IPS DF 19.7 (cell line): ENCODE measurements at places on chromosomes 3 and 15.

DNA sequence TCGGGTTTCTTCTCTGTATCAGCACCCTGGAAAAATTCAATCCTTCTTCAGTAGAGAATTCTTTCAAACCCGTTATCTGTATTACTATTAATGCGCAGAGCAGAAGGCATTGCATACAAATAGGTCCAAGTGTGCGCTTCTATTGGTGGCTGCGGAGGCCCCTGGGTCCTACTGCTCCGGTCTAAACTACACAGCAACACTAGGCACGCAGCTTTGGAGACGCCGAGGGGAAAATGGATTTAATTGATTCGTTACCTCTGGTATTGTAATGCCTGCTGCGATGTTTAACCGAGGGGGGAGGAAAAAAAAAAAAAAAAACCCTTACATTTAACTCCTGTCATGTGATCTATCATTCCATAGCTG lies at the start of gene ROBO1:
Gene ROBO1 (minus strand): TSS at position 94 of the 363 bp plus-strand sequence.
- no peak for DNase-seq

- no peak for DNase-seq
Measured at GRCh38 chr3:49805897-49806701, 3.0 kb downstream of the INKA1 start.

DNA sequence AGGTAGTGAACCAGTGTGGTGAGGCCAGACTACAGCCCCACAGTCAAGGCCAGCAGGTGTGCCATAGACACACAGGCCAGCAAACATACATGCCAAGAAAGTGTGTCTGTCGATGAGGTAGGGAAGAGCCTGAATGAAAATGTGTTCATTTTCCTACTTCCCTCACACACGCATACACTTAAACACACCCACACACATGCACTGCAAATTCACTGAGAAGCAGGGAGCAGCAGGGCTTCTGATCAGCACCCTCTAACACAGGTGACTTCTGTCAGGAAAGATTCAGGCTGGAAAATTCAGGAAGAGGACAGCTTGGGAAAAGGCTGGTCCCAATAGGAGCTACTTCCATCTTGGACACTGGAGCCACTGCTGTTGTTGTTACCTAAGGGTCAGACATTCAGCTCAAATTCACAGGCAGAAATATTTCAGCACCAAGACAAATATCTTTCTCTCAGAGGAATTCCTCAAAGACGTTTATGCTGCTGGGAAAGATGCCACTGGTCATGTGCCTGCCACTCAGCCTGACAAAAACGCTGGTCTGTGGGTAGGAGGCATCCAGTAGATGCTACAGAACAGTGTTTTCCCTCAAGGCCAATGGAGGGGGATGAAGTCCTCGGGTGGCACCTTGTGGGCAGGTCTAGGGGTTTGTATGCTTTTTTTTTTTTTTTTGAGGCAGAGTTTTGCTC lies 40.9 kb upstream of the LARS2 start:
- no peak for DNase-seq

DNA sequence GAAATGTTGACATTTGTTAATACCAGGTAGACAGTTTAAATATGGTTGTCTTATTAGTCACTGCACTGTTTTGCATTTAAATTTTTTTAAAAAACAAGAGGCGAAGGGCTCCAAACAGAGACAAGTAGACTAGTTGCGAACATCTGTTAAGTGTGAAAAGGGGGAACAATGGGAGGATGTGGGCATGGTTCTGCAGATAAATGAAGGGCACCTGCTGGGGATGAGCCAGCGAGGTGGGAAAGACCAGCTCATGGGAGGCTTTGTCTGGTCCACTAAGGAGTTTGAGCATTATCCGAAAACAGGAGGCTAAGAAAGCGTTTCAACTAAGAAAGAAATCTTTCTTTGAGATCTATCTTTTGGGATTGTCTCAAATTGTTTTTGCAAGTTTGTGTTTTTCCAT lies 72.7 kb downstream of the FBN1 start:
- no peak for DNase-seq

DNA sequence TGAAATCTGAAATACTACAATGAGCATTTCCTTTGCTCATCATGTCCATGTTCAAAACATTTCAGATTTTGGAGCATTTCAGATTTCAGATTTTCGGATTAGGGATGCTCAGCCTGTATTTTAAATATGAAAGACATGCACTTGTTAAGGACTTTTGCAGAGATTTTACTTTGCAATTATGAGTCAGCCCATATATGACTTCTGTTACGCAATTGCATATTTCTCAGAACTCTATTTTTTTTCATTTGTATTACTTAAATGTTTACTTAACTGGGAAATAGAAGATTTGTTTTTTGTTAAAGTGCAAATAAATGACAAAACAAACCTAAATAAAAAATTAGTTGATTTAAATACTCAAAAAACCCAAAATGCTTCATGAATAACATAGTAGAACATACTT lies 376.2 kb downstream of the ZBTB20 start:
- DNase-seq, result no peak

- DNase-seq, result no peak
Measured at GRCh38 chr3:100068826-100069225, 45.5 kb downstream of the FILIP1L start.

DNA sequence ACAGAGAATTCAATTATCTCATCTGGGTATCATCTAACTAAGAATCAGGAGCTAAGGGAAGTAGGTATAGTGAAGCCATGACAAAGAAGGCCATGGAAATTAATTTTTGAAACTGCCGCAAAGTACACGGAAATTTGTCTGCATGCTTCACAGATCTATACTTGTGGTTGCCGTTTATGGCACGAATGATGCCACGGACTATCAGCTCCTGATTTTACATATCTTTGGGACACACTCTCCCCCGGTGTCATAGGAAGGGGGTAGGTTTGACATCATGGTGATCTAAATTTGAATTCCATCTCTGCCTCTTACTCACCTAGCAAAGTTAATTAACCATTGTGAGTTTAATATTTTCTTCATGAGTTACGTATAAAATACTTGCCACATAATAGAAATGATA lies 14.0 kb downstream of the ARPP21 start:
- no peak for DNase-seq

GRCh38 chr3:104947943-104948342 lies 418.8 kb upstream of the ALCAM start:
- no peak for DNase-seq

DNA sequence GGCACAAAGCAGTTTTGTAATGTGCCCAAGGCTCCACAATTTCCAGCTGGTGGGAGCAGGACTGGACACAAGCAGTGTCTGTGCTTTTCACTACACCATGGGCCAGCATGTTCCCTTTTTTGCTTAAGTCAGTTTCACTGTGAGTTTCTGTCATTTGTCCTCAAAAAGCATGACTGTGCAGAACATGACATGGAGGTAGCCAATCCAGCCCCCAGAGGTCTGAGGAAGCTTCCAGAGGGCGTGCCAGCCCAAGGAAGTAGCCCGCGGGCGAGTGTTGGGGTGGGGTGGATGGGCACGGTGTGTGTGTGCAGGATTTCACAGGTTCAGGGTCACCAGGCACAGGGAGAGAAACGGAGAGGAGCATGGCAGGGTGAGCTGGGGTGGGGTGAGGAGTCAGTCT lies 8.0 kb upstream of the EEFSEC start:
- DNase-seq, result no peak

GRCh38 chr15:92453607-92454006 lies 59.9 kb downstream of the ST8SIA2 start:
- DNase-seq, result no peak

DNA sequence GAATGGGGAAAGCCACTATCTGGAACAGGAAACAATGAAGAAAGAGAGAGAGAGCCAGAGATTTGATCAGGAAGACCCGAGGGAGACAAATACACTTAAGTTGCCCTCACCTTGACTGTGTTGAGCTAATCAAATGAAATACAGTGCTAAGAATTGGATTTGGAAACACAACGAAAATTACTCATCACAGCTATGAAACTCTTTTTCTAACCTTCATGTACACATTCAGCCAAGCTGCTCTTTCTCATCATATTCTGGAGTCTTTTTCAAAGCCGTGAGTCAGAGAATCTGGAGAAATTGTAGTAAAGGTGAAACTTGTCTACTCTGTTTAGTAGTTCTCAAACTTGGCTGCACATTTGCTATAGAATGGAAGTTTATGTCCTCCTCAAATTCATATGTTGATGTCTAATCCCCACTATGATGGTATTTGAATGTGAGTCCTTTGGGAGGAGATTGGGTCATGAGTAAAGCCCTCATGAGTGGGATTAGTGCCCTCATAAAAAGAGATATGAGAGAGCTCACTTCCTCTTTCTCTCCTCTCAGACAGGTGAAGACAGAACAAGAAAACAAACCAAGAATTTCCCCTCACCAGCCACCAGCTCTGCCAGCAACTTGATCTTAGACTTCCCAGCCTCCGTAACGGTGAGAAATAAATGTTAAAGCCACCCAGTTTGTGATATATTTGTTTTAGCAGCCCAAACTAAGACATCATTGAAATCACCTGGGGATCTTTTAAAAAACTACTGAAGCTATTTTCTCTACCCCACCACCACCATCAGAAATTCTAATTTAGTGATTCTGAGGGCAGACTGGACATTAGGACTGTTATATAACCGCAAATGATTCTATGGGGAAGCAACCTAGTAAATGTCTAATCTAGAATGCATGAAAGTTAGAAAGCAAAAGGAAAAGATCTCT lies 143.6 kb upstream of the GRM7 start:
- no peak for DNase-seq

DNA sequence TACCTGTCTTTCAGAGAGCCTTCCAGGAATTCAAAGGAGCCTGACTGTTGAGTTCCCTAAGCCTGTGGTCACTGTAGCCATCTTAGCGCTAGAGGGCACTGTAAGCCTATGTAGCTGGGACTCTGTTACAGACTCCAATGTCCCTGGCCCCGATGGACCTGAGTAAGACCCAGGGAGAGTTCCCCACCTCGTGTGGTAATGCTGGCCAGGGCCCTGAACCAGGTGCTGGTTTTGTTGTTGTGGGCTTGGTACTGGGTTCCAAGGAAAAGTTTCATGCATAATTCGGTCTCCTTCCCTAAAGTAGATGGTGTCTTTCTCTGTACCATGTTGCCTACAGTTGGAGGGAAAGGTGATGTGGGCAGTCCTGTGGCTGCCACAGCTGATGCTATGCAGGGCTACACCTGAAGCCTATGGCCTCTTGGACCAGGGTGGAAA lies 32.4 kb downstream of the CDAN1 start:
- DNase-seq, result peak; percentile 35

- DNase-seq, result no peak
Measured at GRCh38 chr3:115381931-115382330, 234.8 kb upstream of the ZBTB20 start.

DNA sequence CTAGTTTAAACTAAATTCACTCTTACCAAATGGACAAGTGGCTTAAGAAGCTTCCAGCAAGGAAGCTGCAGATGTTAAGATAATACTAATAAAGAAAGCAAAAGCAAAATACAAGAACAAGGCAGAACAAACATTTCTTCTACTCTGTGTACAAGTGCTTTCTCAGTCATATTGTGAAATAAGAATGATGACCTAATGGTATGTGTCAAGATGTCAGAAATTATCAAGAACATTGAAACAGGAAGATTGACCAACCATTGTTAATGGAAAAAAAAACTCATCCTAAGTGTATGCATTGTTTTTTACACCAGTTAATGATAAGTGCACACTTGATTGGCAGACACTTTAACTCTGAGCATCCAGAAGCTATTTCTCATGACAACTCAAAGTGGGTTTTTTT lies 65.4 kb upstream of the P2RY1 start:
- DNase-seq, result no peak

GRCh38 chr15:29270169-29270955 lies 740 bp upstream of the NSMCE3 start:
- no peak for DNase-seq

DNA sequence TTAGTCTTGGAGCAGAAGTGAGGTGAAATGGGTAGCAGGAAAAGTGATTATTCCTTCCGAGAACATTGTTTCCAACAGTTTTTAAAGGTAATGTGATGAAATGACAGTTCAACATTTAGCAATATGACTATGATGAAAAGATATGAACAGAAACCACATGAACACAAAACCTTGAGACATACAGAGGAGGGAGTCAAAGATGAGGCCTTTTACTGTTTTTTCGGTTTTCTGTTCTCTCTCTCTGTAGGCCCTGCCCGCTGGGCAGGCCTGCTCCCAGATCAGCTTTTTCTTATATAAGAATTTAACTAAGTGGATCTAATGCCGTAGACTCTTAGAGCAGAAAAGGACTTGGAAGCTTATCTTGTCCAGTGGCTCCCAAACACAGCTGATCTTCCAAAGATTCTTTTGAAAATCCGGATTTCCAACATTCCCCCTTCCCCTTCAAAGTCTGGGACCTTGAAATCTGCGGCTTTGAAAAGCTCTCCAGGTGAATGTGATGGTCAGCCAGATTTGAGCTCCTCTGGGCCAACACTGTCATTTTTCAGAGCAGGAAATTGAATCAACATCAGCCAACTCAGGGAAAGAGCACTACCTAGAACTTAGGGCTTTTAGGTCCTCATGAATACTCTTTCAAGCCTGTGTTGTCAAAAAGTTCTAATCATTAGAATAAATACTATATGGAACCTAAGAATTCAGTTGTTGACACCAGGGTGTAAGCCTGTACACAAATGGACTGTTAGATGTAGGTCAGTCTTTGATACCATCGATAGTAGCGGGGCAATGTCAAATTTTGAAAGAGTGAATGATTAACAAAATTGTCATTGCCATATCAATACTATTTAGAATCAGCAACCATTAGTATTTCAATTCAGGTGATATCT lies 372.7 kb downstream of the SHQ1 start:
- no peak for DNase-seq

DNA sequence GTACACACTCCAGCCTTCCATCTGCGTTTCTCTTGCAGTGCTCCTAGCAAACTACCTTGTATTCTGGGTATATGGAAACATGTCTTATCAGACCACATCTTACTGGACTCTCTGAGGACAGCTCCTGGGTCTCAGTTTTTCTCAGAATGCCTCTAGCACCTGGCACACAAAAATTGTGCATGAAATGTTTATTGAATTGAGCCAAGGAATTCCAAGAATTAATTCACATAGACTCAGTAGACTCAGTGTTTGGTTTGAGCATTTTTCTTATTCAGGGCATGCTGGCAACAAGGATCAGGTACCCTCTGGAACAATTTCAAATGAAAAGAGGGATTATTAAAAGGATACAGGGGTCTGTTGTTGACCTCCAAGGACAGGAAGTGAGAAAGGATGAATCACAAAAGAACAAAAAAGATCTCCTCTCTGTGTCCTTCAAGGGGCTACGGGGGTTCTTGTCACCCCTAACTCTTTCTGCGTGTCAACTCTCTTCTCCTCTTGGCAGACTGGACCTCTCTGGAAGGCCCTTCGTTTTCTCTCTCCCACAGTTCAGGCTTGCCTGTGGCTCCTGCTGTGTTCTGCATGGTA lies 270.0 kb upstream of the HES1 start:
- DNase-seq, result no peak

- no peak for DNase-seq
Measured at GRCh38 chr3:144052275-144052674, 80.7 kb downstream of the DIPK2A start.

- no peak for DNase-seq
Measured at GRCh38 chr3:133932009-133932408, 36.3 kb upstream of the RAB6B start.
